Panc1 (cell line): ENCODE measurements at places on chromosomes 6 and 20. TPM values are rescaled to one million over a fixed set of nuclear protein-coding genes. Genes with fewer than 3 reads are reported as not detected.

SLC22A2 gene
- total RNA-seq = not detected

DOK5 gene
- total RNA-seq = 0.18 TPM

NFATC2 gene
- total RNA-seq = 10.6 TPM

TRAPPC3L gene
- not detected for total RNA-seq

LAMA4 gene
- total RNA-seq = 11.9 TPM

TGM6 gene
- not detected for total RNA-seq

SLC13A3 gene
- total RNA-seq = 0.31 TPM

COX4I2 gene
- not detected for total RNA-seq

C6orf58 gene
- total RNA-seq = not detected

CNKSR3 gene
- total RNA-seq = 18.2 TPM

ACOT8 gene
- total RNA-seq = 21.1 TPM

SIRPB2 gene
- total RNA-seq = not detected

TBX18 gene
- total RNA-seq = 10.1 TPM
